ENCODE measurements at places on chromosomes 5 and 9.

DNA sequence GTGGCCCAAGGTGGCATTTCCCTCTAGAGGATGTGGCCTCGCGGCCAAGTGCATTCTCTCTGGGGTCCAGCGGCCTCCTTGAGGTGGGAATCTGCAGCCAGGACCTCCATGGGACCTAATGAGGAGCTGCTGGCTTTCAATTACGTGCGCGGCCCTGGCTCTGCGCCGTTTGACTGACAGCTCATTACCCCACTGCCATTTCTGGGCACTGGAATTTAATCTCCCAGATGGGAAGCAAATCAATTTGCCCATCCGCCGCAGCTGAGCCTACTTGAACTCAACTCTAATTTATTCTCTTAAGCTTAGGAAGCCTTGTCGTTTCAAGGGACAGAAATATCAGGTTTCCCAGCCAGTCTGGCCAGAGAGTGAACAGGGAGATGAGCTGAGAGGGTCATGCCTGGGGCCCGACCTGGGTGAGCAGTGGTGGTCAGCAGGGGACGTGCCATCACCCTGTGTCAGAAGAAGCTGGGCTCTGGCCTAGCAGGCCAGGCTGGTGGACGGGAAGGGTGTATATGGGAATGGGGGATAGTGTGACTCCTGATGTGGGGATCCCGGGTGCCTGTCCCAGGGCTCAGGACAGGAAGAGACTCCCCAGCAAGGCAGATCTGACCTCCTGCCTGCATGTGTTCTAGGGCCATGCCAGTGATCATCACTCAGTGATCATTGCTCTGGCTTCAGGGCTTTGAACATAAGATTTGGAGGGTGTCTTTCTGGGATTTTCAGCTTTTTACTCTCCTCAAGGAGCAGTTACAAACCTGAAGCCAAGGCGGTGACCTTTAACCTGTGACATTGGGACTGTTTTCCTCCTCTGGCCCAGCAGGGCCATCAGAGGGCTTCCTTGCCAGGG is 69.7 kb downstream of the MACROH2A1 start:
- DNase-seq: no peak

- DNase-seq: no peak
Measured at GRCh38 chr5:148012801-148013200, 51.0 kb upstream of the SPINK5 start.

GRCh38 chr5:138353560-138354080 is 1.1 kb downstream of the KDM3B start:
- peak; percentile 49 for DNase-seq

GRCh38 chr9:85283421-85283820 is 458.3 kb downstream of the AGTPBP1 start:
- no peak for DNase-seq

DNA sequence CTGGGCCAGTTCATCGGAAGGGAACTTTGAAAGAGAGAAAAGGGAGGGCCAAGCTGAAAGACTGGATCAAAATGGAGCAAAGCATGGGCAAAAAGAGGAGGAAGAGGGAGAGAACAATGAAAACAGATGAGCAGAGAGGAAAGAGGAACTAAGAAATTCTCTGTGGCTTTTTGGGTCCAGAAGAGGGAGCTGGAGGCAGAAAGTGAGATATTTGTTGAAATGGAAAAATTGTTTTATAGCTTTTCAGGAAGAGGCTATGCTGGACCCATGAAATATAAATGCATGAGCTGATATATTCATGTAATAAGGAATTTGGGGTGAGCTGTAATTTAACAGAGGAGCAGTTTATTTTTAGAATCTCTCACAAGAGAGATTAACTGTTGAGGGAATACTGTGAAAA is 457.3 kb downstream of the DMAC1 start:
- DNase-seq: no peak

DNA sequence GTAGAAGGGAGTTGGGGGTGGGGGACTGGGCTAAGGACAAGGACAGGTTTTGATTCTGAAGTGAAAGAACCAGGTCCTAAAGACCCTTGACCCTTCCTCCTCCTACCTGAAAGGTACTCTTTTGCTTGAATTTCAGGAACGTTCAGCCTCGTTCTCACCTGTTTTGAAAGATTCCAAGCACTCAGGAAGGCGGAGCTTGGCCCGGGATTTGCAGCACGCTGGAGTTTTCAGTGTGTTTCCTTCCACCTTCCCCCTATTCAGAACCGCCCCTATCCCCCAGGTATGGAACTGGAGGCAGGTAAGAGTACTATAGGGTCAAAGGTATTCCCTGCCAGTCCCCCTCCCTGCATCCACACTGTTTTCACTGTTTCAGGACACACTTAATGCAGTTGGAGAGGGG is 7.1 kb downstream of the EGR1 start:
- DNase-seq: no peak

- no peak for DNase-seq
Measured at GRCh38 chr5:126004636-126005035, 418.6 kb upstream of the GRAMD2B start.

GRCh38 chr5:147176422-147176821 is 58.4 kb upstream of the STK32A start:
- no peak for DNase-seq

DNA sequence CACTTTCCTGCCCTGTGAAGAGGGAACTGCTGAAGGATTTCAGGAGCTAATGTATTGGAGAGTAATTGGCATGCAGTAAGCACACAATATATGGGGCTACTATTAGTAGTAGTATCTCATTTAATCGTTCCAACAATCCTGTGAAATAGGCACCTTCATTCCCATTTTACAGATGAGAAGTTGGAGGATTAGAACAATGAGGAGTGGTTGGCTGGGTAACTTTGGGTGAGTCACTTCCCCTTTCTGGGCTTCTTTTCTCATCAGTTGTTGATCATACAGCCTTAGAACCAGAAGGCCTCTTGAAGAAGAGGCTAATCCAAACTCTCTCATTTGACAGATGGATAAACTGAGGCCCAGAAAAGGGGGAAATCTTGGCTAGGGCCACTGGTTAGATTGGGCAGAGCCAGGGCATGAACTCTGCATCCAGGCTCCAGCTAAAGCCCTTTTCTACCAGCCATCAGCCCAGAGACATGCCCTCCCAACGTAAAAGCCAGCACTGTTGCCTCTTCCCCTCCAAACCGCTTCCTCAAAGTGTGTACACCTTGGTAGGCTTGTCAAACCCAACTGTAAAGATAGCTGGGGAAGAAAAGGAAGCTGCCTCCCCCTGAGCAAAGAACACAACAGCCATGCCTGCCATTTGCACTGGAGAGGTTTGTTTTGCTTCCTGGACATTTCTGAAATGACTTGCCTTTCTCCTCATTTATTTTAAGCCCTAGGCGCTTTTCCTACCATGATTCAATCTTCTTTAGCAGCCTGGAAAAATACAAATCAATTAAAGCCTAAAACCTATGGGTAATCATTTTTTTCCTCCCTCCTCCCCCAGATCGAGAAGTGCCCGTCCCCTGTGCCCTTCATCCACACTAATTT is 992 bp downstream of the SPACA9 start:
- DNase-seq: peak; percentile 12

- no peak for DNase-seq
Measured at GRCh38 chr5:1125030-1125357, 13.1 kb upstream of the SLC12A7 start.

GRCh38 chr9:133489253-133490190 is 10.6 kb upstream of the SLC2A6 start:
- DNase-seq: no peak

GRCh38 chr5:179131886-179132585 is 71.9 kb downstream of the ZNF354C start:
- DNase-seq: no peak
